Fibroblast of mammary gland (primary cell): ENCODE measurements at places on chromosomes 11 and 22.

GRCh38 chr11:36240801-36241200, 48.4 kb downstream of the COMMD9 start:
- DNase-seq: no peak

GRCh38 chr11:116862185-116862584, 24.8 kb upstream of the APOA1 start:
- DNase-seq: no peak

DNA sequence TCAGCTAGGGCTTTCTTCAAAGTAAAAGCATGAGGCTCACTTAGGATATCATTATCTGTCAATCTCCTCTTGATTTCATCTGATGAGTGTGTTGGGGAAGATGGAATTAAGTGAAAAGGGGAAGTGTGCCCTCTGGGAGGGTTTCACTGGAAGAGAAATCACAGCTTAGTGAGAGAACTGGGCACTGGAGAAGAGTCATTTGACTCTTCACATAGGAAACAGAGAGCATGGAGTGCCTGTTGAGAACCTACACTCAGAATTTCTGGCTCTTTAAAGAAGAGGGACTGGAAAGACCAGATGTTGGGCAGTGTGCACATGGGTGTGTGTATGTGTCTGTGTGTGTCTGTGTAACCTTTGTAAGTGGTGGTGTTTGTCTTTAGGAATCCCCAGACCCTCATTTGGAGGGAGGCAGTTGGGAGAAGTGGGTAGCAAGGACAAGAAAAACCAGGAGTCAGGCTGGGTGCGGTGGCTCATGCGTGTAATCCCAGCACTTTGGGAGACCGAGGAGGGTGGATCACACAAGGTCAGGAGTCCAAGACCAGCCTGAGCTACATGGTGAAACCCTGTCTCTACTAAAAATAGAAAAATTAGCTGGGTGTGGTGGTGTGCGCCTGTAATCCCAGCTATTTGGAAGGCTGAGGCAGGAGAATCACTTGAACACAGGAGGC, 10.0 kb downstream of the STX3 start:
- DNase-seq: no peak

GRCh38 chr22:43878831-43879550, 12.8 kb downstream of the PNPLA5 start:
- DNase-seq: no peak

GRCh38 chr22:44361391-44362126, 48.8 kb upstream of the SHISAL1 start:
- no peak for DNase-seq

GRCh38 chr11:12674936-12675696, 895 bp downstream of the TEAD1 start:
- no peak for DNase-seq

- no peak for DNase-seq
These were observed 2120.0 kb upstream of the RAG2 start for GRCh38 chr11:38718049-38718448.

GRCh38 chr11:106840947-106841346, 177.3 kb downstream of the GUCY1A2 start:
- DNase-seq: no peak

DNA sequence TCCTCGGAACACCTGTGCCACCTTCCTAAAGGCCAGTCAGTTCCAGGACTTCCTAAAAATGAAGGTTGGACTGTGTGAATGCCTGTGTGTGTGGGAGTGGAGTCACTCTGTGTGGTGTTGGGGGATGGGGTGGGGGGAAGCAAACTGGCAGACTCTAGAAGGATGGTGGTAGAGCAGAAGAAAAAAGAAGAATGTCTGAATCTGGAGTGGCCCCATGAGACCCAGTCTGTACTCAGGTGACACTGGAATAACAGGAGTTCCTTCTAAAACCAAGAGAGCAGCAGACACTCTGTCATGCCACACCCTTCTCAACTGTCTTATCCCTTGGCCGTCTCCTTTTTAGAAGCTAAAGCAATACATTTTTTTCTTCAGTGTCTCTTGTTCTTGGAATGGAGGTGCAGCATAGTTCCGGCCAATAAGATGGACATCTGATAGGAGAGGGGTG, 82.9 kb downstream of the MAML2 start:
- no peak for DNase-seq

- DNase-seq: no peak
These were observed at the start of gene C11orf68 for GRCh38 chr11:65918211-65919140. Gene C11orf68 (minus strand): TSS chr11:65919062. CDS start chr11:65919031, 31 bp downstream.

DNA sequence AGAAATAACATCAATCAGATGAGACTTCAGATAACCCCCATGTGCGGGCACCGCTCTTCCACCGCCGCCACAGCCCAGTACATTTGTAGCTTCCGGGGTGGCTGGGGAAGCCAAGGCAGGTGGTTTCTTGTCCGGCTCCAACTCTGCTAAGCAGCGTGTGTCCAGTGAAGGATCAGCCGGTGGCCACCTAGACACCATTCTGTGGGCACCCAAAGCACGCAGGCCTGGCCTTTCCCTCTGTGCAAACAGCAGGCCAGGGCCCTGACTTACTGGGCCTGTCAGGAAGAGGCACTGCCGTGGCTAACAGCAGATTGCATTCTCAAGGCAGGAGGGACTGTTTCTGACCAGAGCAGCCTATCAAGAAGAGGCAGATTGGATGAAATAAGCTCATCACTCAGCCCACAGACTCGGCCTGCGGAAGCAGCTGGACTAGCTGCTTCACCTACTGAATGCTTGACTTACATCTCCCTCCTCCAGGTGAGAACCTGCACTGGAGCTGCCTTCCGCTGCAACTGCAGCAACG, 74.8 kb downstream of the ETS1 start:
- peak; percentile 16 for DNase-seq

DNA sequence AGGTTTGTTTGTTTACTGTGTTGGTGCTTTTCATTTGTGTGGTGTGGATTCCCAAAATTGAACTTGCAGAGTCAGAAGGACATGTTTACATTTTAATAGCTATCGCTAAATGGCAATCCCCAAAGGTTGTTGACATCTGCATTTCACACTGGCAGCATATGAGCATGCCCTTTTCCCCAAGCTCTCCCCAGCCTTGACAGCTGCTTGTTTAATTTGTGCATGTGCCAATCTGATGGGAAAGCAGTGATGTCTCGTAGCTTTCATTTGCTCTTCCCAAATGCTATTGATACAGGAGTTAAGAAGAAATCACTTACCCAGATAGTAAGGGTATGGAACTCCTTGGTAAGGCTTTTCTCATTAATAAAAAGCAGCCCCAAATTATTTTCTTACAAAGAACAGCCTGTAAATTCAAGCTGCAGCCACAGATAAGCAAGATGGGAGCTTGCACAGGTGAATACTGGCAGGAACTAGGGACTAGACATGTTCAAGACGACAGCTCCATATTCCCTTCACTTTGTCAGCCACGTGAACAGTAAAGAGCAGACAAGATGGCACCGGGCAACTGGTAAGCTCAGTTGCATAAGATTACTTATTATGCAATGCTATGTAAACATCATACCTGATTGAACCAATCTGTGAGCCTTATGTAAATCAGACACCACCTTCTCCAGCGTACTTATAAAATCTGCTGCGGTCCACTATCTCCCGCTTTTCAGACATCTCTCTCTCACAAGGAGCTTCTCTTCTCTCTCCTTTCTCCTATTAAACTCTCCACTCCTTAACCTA, 87.4 kb downstream of the IGLL5 start:
- no peak for DNase-seq

DNA sequence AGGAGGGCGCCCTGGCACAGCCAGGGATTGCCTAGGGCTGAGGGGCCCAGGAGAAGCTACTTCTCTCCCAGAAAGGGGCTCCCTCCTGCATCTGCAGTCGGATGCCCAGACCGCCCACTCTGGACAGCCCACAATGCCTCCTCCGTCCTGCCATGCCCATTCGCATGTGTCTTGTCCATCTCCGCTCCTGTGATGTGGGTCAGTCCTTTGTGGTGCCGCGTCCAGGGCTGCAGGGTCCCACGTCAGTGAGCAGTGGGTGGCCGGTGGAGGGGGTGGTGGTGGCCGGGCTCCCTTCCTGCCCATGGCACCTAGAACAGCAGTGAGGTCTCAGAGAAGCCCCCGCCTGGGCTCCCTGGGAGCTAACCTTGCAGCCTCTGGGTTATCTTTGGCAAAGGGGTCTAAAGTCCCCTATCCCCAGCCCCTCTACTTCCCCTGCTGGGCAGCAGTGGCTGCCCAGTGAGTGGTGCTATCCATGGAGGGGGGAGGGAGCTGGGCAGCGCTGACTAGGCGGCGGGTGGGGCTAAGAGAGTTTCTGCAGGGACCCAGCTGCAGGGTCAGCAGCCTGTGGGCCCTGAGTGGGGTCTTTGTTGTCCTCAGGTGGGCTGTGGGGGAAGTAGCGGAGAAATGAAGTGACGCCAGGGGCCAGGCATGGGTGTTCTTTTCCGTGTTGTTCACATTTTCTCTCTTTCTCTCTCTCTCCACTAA, 41.1 kb downstream of the KCNC1 start:
- no peak for DNase-seq

GRCh38 chr11:13134066-13134465, 125.0 kb downstream of the RASSF10 start:
- no peak for DNase-seq

GRCh38 chr11:1410366-1411291, 20.9 kb downstream of the BRSK2 start:
- no peak for DNase-seq

DNA sequence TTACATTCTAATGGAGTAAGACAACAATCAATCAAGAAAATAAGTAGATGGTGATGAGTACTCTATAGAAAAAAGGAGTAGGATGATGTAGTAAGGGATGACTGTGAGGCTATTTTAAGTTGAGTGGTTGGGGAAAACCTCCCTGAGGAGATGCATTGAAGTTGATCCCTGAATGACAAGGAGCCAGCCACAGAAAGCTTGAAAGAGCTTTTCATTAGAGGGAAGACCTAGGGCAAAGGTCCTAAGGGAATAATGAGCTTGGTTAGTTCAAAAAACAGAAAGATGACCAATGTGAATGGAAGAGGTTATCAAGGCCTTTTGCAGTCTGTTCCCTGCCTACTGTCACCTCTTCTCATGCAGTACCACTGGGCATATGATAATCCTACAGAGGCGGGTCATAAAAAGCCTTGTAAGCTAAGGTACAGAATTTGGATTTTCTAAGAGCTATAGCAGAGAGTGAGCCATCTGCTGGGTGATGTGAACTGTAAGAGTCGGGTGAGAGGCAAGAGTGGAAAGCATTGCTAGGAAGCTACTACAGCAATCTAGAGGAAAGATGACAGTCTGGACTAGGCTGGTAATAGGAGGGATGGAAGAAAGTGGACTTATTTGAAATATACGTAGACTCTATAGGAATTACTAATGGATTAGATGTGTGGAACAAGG, 3.1 kb downstream of the PPP2R1B start:
- DNase-seq: peak; percentile 27

GRCh38 chr11:109695696-109696095, 273.7 kb downstream of the C11orf87 start:
- DNase-seq: peak; percentile 74
